T1000 (cell line): ENCODE measurements at places on chromosomes 1 and 21.
A peak's percentile ranks its signal among the peaks of the same experiment; 100 is the strongest.

GRCh38 chr1:204123376-204123775 is 28.5 kb downstream of the ETNK2 start:
- no peak for DNase-seq

- no peak for DNase-seq
These were observed 219.0 kb downstream of the KAZN start for GRCh38 chr1:14817223-14818170.

GRCh38 chr1:203026666-203027663 is 674 bp downstream of the PPFIA4 start:
- no peak for DNase-seq

- DNase-seq = no peak
These were observed 221.5 kb downstream of the GRIK1 start for GRCh38 chr21:29718081-29718815.

- DNase-seq = no peak
These were observed 72.0 kb downstream of the NOS1AP start for GRCh38 chr1:162141281-162142054.

- no peak for DNase-seq
These were observed 154.6 kb downstream of the ROR1 start for GRCh38 chr1:63928186-63929105.

GRCh38 chr1:160652924-160653619 is 6.2 kb upstream of the SLAMF1 start:
- no peak for DNase-seq

- no peak for DNase-seq
These were observed 1.0 kb downstream of the PAX7 start for GRCh38 chr1:18631496-18632217.

DNA sequence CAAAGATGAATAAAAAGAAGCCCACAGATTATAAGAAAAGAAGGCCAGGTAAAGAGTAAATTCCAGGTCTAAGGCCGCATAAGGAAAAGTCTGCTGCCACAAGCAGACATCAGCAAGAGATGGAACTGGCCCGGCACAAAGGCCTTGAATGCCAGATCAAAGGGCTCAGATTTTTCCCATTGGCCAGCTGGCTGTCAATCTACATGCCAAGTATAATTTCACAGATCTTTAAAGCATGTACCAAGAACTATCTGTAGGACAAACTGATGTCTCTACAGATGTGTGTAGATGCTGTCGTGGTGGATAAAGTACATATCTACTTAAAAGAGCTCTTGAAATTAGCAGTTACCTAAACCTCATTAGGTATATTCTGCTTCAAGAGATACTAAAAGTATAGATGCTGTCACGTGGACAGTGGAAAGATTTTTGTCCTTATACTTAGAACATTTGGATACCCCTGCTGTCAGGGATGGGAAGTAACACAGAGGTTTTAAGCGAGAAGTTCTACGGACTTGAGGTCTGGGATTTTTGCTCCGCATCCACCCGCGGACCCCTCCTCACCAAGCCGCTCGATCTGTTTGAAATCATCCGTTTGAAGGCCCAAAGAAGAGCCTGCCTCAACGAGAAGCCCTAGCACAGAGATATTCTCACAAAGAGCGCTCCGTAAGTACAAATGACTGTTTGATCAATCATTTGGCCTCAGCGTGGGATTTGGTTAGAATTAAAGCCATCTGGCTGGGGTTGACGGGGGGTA is 10.1 kb downstream of the GLIS1 start:
- DNase-seq = no peak

DNA sequence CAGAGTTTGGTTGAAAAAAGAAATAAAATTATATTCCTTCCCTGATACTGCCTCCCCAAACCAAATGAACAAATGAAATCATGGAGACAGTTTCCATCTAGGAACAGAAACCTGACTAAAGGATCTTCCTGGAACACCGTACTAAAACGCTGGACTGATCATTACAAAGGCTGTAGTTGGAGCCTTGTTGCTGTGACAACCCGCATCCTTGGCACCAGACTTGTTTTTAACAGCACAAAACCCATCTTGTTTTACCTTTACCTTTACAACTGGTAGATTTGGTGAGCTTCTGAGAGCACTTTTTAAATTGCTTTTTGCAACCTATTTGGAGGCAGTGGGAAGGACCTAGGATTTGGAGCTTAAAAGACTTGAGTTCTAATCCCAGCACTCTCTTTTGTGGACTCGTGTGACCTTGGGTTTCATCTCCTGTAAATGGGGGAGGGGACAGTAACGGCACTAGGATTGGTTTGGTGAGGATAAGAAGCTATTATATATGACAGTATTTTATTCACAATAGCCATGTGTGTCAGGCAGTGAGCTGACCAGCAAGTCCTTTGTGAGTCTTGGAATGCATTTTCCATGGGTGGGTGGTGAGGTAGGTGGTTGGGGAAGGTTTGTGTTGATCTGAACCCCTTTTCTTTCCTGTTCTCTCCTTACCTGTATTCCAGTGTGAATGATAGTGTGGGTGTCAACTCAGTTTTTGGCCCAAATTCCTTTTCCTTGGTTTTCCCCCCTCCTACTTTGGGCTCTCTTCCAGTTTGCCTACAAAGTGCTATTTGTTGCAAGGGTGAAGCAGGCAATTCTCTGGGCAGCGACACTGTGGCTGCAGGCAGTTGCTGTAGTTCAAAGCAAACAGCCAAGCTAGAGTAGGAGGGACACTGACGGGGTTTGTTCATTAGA is 12.6 kb downstream of the LRRC8D start:
- DNase-seq = no peak

GRCh38 chr1:233543338-233544255 is 70.3 kb upstream of the KCNK1 start:
- peak; percentile 64 for DNase-seq
